ENCODE measurements at places on chromosomes 1 and 21.

DNA sequence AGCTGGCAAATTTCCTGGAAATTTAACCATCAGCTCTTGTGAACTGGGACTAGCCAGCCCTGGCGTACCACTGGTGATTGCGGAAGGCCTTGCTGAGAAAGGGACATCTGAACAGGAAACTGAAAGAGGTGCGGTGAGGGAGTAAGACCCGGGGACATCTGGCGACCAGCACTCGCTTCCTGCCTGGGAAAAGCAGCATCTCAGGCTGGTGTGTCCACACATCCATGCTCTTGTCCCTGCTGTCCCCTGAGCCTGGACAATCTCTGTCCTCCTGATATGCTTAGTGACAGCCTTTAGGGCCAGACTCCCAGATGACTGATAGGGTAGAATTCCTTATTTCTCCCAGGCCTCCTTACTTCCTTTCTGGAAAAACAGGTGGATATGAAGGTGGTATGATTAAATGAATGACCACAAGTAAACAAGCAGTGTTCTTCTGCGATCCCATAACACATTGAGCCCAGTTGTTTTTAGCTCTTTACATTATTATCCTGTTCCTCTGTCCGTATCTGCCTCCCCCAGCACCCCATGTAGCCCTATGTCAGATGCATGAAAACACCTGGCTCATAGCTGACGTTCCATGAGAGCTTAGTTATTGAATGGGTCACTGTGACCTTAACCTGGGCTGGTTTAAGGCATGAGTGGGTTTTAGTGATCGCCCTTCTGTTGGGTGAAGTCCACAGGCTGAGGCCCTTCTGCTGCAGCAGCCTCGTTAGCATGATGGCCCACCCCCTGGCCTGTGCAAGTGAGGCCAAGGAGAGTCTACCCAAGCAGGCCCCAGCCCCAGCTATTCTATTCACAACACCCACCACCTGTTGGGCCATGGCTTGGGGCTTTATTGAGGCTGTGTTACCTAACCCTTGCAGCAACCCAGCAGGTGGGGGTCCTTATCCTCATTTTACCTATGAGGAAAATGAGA, 76.1 kb upstream of the GADD45A start:
- DNase-seq: no peak

GRCh38 chr1:242847390-242847993, 323.0 kb upstream of the PLD5 start:
- DNase-seq: peak; percentile 19

DNA sequence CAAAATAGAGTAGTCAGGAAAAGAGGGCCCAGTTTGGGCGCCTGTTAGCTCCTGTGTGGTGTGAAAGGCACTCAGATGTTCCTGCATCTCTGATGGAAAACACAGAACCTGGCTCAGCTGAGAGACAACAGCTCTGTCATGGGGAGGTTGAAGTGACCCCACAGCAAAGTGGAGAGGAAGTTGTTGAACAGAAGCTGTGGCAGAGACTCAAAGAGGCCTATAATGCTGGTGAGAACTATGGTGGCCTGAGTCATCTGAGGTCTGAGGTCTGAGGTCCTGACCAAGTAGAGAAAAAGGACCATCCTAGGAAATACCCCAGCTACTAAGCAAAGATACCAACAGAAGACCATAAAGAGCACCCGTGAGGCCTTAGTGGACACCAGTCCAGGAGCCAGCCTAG, 45.6 kb upstream of the JAK1 start:
- no peak for DNase-seq

DNA sequence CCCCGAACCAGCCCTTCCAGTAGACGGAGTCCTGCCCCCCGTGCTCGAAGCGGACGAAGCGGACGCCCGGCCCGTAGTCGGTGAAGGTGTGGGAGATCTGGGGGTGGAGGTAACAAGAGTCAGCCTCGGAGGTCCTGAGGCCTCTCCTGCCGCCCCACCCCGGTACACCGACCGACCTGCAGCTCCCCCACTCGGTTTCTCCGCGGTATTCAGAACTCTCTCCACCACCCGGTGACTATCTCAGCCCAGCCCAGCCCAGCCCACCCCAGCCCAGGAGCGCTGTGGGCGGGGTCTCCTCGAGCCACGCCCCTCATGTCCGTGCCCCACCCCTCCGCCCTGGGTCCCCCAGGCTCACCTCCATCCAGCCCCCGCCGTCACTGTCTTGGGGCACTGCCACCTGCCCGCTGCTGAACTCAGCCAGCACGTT, 5.5 kb downstream of the FBXO2 start:
- peak; percentile 35 for DNase-seq

GRCh38 chr1:197391303-197392226, 123.5 kb downstream of the CRB1 start:
- no peak for DNase-seq

GRCh38 chr1:17866740-17867029, 111.6 kb downstream of the ACTL8 start:
- DNase-seq: no peak

DNA sequence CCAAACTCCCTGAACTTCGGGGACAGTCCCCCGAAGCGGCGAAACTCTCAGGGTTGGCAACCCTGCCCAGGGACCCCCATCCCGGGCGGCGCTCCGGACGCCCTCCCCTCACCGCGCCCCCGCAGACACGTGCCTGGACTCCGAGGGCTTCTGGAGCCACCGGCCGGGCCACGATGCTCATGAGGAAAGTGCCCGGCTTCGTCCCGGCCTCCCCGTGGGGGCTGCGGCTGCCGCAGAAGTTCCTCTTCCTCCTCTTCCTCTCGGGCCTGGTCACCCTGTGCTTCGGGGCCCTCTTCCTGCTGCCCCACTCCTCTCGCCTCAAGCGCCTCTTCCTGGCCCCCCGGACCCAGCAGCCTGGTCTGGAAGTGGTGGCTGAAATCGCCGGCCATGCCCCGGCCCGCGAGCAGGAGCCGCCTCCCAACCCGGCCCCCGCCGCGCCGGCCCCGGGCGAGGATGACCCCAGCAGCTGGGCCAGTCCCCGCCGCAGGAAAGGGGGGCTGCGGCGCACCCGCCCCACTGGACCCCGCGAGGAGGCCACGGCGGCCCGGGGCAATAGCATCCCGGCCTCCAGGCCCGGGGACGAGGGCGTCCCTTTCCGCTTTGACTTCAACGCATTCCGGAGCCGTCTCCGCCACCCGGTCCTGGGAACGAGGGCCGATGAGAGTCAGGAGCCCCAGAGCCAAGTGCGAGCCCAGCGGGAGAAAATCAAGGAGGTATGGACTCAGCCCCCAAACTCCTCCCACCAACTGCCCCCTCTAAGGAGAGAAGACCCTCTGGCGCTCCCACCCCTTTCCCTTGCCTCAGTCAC, 1.2 kb downstream of the MAN1C1 start:
- DNase-seq: no peak

GRCh38 chr1:167645140-167645541, 15.1 kb downstream of the RCSD1 start:
- no peak for DNase-seq

DNA sequence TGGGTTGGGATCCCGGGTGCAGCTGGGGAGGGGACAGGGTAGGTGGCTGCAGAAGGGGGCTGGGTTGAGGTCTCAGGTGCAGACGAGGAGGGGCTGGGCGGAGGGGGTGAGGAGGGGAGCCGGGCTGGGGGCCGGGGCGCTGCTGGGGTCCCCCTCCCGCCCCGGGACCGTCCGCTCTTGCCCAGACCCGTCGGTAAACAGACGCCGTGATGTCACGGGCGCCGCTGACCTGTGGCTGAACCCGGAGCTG, 22.3 kb downstream of the DHRS3 start:
- DNase-seq: no peak

DNA sequence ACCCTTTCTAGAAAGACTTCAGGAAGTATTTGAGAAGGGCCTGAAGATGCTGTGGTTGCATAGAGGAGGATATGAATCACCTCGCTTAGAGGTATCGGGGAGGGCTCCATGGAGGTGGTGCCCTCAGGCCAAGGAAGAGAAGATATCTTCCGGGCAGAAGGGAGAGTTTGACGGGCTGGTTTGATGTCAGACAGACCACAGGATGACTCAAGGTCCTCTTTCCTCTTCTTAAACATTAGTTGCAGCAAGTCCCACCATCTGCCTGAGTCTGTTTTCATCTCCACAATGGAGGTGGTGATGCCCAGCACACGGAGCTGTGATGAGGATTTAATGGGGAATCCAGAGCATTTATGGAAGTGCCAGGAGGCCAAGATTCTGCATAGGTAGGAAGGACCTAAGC, 25.1 kb upstream of the RUNX3 start:
- DNase-seq: no peak

DNA sequence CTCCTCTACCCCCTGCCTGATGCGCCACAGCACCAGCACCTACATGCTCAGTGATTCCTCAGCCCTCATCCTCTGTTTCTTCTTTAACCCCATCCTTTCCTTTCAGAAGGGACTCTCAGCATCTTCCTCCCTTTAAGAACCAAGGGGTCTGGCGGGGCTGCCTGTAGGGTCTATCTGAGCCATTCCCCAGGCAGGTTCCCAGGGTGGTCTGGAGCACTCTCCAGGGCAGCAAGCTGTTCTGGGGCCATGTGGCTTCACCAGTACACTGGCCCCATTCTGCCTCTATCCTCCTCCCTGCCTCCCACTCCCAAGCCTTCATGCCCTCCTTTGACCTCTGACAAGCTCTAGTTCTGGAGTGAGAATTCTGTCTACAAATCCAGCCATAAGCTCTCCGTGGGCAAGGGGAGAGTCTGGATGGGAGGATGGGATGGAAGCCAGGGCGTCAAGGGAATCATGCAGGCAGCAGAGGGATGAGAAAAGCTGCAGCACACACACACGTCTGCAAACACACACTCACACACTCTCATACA, 10.4 kb downstream of the BATF3 start:
- no peak for DNase-seq

DNA sequence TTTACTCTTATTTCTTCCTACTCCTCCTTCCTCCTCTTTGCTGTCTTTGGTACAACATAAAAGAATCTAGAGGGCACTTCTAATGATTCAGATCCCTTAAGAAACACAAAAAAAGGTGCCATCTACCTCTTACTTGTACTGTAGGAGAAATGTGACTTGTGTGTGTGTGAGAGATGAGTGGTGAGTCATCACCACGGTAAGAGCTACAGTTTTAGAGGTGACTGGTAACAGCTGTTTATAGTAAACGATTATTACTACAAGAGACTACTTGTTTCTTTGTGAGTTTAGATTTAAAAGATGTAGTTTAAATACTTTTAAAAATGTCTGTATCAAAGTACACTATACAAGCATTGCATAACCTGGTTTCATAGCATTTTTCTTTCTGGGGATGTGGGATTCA, 40.4 kb downstream of the SLC35D1 start:
- no peak for DNase-seq

- DNase-seq: no peak
Observed at GRCh38 chr1:194378517-194378916, 1192.1 kb upstream of the B3GALT2 start.
